ENCODE measurements at places on chromosomes 1 and 21. TPM values are rescaled to one million over a fixed set of nuclear protein-coding genes. Genes with fewer than 3 reads are reported as not detected.
A peak's percentile ranks its signal among the peaks of the same experiment; 100 is the strongest.

GRCh38 chr1:10286244-10286643 lies 75.9 kb downstream of the KIF1B start:
- peak; percentile 75 for DNase-seq

DNA sequence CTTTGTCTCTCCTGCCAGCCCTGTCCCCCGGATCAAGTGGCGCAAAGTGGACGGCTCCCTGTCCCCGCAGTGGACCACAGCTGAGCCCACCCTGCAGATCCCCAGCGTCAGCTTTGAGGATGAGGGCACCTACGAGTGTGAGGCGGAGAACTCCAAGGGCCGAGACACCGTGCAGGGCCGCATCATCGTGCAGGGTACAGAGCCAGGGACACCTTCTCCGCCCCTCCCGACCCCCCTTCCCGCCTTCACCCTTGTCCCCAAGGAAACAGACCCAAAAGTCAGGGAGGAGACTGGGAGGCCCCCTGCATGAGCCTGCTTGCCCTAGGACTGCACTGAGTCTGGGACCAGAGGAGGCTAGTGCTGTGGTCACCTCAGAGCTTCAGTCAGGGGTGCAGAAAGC lies 18.2 kb downstream of the CNTN2 start:
- DNase-seq = no peak

DNA sequence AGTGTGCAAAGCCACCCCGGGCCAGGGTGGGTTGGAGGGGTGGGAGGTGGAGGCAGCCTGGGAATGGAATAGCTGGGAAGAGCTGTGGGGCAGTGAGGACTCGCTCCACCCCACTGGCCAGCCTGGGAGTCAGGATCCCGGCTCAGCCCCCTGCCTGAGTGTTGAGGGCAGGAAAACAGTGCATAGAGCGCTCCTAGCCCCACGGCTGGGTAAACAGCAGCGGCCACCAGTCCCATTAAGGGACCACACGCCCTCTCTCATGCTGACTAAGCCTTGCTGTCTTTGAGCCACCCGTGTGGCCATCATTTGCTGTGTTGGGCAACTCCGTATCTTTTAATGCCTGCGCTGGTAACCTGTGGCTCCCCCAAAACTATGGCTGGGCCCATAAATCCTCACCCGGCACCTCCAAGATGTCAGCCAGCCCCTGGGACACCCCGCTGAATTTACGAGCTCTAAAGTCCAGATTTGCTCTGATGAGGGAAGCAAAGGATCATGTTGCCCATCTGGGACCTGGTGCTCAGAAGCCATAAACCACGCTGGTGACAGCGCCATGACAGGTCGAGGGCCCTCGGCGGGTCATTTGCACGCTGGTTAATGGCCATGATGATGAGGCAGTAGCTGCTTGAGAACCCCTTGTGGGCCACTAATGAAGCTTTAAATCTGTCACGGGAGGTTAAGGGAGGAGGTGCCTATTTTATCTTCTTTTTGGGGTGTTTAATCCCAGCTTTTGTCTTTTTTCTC lies 34.9 kb downstream of the SYF2 start:
- no peak for DNase-seq

DNA sequence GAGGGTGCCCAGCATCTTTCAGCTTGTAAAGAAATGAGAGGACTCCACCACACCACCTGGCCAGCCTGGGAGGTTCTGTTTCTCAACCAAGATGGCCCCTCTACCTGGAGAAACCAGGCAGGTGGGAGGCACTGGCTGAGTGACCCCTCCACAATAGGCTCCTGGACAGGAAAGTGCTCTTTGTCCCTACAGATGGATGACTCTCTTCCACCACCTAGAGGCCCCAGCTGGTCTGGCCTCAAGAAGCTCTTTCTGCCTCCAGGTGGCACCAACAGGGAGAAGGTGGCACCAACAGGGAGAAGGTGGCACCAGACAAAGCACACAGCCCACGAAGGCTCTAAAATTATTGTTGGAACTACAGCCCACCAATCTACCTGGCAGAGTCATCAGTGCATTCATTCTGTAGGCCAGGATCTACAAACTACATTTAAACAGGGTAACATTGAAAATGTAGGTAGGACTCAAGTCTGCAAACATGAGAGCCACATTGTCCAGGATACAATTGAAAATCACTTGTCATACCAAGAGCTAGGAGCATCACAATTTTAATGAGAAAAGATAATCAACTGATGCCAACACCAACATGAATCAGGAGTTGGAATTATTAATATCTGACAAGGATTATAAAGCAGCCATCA lies 14.4 kb downstream of the TMPRSS3 start:
- peak; percentile 16 for DNase-seq

ARTN gene
- 0.82 TPM for total RNA-seq

CASQ2 gene
- total RNA-seq = 765 TPM

FCGR3B gene
- 1.4 TPM for total RNA-seq
